ENCODE measurements at places on chromosomes 4 and X.

GRCh38 chr4:23934223-23934622 is 44.4 kb upstream of the PPARGC1A start:
- DNase-seq: no peak

- DNase-seq: no peak
Measured at GRCh38 chrX:78321809-78322208, 5.6 kb downstream of the CYSLTR1 start.

DNA sequence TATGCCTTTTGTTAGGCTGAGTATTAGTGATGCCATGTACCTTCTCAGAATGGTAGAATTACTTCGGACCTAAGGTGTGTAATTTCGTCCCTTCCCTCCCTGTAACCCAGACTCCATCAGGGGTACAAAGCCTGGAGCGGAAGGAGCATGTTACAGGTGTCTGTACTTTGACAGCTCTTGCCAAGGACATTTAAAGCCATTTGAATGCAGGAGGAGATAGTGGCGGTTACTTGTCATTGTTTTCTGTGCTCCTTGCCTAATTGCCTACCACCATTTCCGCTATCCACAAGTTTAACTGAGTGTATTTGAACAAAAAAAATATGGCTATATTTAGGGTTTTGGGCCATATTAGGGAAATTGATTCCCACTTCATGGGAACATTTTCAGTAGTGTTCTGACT is 1.8 kb downstream of the FNIP2 start:
- DNase-seq: no peak

DNA sequence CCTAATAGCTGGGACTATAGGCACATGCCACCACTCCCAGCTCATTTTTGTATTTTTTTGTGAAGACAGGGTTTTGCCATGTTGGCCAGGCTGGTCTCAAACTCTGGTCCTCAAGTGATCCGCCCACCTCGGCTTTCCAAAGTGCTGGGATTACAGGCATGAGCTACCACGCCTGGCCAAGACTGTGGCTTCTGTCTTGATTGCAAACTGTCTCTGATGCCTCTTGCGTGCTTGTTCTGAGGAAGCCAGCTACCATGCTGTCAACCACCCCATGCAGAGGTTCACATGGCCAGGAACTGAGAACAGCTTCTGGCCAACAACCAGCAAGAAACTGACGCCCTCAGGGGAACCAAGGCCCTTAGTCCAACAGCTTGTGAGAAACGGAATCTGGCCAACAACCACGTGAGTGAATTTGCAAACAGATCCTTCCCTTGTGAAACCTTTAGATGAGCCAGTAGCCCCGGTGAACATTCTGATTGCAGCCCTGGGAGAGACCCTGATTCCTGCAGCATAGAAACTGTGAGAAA is 71.2 kb downstream of the SUPT20HL2 start:
- no peak for DNase-seq

DNA sequence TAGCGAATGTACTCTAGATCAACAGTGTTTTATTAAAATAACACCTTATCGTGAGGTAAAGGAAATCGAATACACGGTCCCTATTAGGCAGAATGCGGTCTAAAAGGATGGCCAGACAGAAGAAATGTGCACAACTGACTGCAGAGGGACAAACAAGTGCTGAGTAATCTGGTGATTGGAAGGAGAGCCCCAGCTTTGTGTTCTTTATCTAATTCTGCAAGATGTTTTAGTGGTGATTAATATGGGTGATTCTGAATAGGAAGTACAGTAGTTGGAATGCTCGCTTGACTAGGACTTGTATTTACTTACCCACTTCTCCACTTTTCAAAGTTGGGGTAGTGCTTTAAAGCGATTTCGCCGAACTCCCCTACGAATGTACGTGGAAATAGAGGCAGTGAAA is 1.2 kb downstream of the WDR44 start:
- no peak for DNase-seq
